ENCODE measurements at places on chromosomes 1 and 21. TPM values are rescaled to one million over a fixed set of nuclear protein-coding genes. Genes with fewer than 3 reads are reported as not detected.

Gene RRP1
- 13.5 TPM for total RNA-seq

Gene BRDT
- total RNA-seq, result not detected

- peak; percentile 93 for DNase-seq
Observed at GRCh38 chr1:39691383-39692151, at the start of gene HPCAL4. Gene HPCAL4, minus strand, starts transcription at chr1:39691433. Its CDS starts 6,830 bp downstream, at chr1:39684603.

GRCh38 chr1:66443793-66444192 is 90.2 kb upstream of the SGIP1 start:
- no peak for DNase-seq

DNA sequence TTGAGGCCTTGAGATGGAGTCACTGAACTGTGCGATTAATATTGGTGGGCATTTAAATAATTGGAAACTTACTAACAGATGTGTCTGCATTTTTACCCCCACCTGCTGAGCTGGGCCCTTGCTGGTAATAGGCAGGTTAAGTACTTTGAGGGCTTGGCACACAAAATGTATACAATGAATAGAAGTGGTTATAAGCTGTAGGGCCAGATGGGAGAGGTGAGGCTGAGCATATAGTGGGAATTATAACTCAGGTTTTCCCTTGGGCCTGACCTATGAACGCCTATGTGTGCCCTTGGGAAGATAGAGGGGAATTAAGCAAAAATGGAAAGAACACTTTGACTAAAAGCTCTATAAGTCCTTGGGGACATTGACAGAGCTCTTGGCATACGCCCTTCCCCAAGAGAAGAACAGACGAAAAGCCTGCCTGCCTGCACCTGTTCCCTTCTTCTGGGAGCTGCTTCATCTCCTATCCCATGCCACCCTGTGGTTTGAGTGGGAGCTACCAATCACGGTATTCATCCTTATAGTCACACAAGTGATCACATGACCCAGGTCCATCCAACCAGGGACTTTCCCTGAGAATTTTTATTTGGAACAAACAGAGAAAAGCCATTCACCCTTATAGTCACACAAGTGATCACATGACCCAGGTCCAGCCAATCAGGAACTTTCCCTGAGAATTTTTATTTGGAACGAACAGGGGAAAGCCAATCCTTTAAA is 260.7 kb upstream of the CSF3R start:
- no peak for DNase-seq

DNA sequence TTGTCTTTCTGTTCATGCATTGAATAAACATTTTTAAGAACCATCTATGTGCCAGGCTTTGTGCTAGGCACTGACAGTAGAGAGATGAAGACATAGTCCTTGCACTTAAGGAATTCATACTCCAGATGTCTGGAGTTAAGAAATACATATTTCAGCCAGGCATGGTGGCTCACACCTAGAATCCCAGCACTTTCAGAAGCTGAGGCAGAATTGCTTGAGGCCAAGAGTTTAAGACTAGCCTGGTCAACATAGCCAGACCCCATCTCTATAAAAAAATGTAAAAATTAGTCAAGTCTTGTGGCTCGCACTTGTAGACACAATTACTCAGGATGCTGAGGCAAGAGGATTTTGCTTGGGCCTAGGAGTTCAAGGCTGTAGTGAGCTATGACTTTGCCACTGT is 18.6 kb upstream of the YTHDF2 start:
- DNase-seq, result no peak

DNA sequence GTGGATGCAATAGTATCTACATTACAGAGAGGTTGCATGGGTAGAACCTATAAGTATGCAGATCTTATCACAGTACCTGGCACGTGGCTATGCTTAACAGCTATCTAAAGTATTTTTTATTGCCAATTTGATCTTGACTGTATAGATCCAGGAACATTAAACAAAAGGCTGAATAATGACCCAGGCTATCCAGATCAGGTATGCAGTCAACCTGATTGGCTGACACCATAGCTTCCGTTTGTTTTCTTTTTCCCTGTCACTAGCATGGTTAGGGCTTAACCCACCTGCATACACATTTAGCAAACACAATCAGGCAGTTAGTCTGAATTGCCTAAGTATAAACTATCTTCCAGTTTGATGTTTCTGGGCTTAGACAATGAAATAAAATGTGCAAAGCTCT is 264.9 kb upstream of the PLXNA2 start:
- no peak for DNase-seq
